Activated CD4-positive, alpha-beta memory T cell treated with anti-CD3 and anti-CD28 coated beads, Interleukin-2, amount 10 ng/mL, durations not matched to agents 7 days and 5 days (primary cell): ENCODE measurements at places on chromosomes 11 and 22. TPM values are rescaled to one million over a fixed set of nuclear protein-coding genes. Genes with fewer than 3 reads are reported as not detected.

- H3K27ac ChIP-seq = no peak overlapping the region
- no peak overlapping the region for H3K4me3 ChIP-seq
- no peak for DNase-seq
- no peaks in the 10 kb centered on the region for H3K27me3 ChIP-seq
- no peaks in the 10 kb centered on the region for H3K36me3 ChIP-seq
These were observed 12.9 kb upstream of the LRRC32 start for GRCh38 chr11:76683161-76684095.

The KLHDC7B gene
- total RNA-seq = 8.0 TPM

- H3K4me1 ChIP-seq = no peaks in the 10 kb centered on the region
- H3K27ac ChIP-seq = no peak overlapping the region
- no peaks in the 10 kb centered on the region for H3K36me3 ChIP-seq
- DNase-seq = no peak
- H3K27me3 ChIP-seq = no peaks in the 10 kb centered on the region
These were observed 568.5 kb downstream of the KCNA4 start for GRCh38 chr11:29448246-29448877.

GRCh38 chr11:15148169-15148568, 33.4 kb downstream of the INSC start:
- peaks cover 18% of the 10 kb centered on the region for H3K4me1 ChIP-seq
- H3K27ac ChIP-seq = no peak overlapping the region
- peaks cover 8% of the 10 kb centered on the region for H3K27me3 ChIP-seq
- no peak for DNase-seq

DNA sequence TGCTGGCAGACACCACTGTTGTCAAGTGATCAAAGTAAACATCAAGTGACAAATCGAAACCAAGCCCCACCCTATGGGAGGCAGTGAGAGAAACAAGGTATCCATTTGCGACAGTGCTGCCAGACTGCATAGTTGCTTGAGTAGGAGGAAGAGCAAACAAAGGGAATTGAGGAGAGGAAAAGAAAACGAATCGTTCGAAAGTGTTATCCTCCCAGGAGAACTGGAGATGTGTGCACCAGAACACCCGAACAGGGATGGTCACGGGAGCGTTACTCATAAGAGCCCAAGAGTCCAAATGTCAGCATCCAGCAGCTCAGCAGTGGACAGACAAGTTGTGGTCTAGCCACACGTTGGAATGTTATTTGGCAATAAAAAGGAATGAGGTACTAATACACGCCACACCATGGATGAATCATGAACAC, 58.4 kb upstream of the NUP50 start:
- H3K27ac ChIP-seq = no peak overlapping the region
- H3K36me3 ChIP-seq = no peaks in the 10 kb centered on the region
- no peaks in the 10 kb centered on the region for H3K4me1 ChIP-seq
- H3K4me3 ChIP-seq = no peak overlapping the region

The TCN1 gene
- not detected for total RNA-seq
